Purkinje cell (primary cell): ENCODE measurements at places on chromosomes 16 and 17. TPM values are rescaled to one million over a fixed set of nuclear protein-coding genes. Genes with fewer than 3 reads are reported as not detected.

The HOXB1 gene
- polyA plus RNA-seq: not detected in 2 replicates

The IRX6 gene
- not detected in 2 replicates for polyA plus RNA-seq

The DOK4 gene
- polyA plus RNA-seq: 0.77 and 1.6 TPM in 2 replicates

The TNFRSF17 gene
- polyA plus RNA-seq: 6.6 and 15.0 TPM in 2 replicates

The SULT1A2 gene
- polyA plus RNA-seq: 0.59 and 1.7 TPM in 2 replicates

The SLFN14 gene
- polyA plus RNA-seq: not detected in 2 replicates

The CTRB2 gene
- polyA plus RNA-seq: 0.45 TPM in 1 of 2 replicates, not detected in the other

The SHISA9 gene
- 4.6 TPM in 1 of 2 replicates, not detected in the other for polyA plus RNA-seq

The SCIMP gene
- polyA plus RNA-seq: not detected in 2 replicates

The HOXB4 gene
- not detected in 2 replicates for polyA plus RNA-seq

The PRSS53 gene
- polyA plus RNA-seq: not detected in 2 replicates
